ENCODE measurements at places on chromosomes 3 and 15. TPM values are rescaled to one million over a fixed set of nuclear protein-coding genes. Genes with fewer than 3 reads are reported as not detected.

DNA sequence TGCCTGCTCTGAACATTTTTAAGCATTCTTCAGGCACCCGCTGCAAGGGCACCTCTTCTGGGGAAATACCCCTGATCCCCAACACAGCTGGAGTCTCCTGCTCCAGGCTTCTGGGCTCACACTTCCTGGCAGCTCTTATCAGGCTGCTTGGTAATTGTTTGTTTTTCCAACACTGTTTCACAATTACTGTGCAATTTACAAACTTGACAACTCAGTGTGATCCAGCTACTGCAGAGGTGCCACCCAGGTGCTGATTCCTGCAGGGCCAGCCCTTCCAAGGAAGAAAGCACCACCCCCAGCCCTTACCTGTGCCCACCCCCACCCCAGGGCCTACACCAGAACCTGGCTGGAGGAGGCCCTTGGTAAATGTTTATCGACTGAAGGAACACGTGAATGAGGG lies 66.5 kb downstream of the MAGEF1 start:
- no peak for DNase-seq

GRCh38 chr3:63607716-63608115 lies 44.8 kb upstream of the SNTN start:
- DNase-seq, result no peak

DNA sequence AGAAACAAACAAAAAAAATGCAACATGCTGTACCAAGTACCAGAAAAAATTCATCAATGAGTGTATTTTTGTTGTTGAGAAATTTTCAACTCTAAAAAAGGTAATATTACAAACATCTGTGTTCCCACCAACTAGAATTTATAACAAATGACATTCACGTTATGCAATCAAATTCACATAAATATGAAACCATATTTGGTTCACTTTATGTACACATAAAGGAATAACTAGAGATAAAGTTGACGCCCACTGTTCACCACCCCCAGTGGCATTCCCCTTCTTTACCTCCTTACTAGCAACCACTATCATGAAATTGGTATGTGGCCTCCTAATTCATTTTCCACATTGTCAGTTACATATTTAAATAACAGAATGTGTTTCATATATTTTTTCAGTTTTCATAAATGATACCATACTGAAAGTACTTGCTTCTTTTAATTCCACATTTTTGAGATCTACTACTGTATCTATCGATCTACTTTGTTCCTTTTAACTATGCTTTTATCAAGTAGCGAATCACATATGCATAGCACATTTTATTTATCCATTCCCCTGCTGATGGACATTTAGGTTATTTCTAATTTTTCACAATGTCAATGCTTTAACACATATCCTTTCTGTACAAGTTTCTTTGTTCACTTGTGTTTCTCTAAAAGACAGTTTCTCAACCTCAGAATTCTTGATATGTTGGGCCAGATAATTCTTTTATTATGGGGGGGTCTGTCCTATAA lies 34.5 kb downstream of the TBC1D5 start:
- DNase-seq, result no peak

GRCh38 chr3:112604536-112604935 lies 36.4 kb downstream of the CCDC80 start:
- DNase-seq, result no peak

GRCh38 chr15:75455982-75456531 lies 4.6 kb upstream of the SIN3A start:
- peak; percentile 39 for DNase-seq

ITGB5 gene
- total RNA-seq, result 31.6 TPM

DNA sequence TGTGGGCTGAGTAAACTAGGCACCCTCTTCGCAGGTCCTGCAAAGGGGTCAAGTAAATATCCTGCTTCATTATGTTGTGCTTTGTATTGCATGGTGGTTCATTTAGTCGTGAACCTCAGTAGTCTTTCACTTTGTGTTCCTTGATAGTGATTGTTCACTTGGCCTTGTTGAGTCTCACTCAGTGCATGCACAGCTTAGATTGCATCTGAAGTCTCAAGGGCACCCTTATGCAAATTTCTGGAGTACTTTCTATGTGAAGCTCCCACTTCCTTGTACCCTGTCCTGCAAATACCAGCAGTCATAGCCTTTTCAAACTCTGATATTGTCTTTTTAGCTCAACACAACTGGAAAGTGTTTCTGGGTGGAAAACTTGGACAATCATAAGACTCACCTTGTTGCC lies 519.2 kb downstream of the NAALADL2 start:
- no peak for DNase-seq

DNA sequence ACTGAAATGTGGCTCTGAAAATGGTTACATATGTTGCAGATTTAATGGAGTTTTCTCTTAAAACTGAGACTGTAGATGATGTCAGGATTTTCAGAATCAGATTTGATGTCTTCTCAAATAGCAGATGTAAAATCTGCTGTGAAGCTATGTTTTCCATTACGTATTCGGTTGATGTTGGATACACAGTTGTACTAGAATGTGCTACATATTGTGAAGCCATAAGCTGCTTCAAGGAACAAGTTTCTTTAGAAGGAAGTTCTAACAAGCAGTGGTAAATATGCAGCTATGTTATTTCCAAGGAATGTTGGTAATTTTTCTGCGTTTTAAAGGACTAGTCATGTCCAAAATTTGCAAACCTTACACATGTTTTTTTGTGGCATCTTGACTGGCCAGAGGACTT lies 197.7 kb downstream of the RBMS3 start:
- DNase-seq, result no peak

TMEM108 gene
- total RNA-seq, result 30.5 TPM
